Stimulated activated CD8-positive, alpha-beta memory T cell treated with anti-CD3 and anti-CD28 coated beads, Interleukin-7, amount 100 ng/mL, for 1 hour (primary cell): ENCODE measurements at places on chromosomes 7 and 10.

DNA sequence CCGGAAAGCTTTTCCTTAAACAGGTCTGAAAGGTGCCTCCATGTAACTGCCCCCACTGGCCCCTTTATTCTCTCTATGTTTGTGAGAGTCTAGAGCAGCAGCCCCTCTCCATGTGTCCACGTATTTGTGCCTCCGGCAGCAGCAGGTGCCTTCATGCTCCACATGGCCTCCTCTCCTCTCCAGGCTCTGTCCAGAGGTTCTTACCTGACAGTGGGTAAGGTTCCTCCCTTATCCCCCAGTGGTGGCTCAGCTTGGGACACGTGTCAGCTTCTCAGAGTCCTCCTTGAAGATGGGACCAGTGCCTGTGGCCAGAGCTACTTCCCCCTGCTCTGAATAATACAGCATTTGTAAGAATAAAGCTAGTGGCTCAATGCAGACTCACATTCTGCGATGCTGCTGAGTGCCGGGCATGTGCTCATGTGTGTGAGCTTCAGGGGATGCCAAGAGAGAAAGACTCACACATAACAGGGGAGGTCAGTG lies 7.9 kb downstream of the CALML3 start:
- DNase-seq, result no peak

- no peak for DNase-seq
Observed at GRCh38 chr7:110875346-110875745, 215.6 kb upstream of the LRRN3 start.

GRCh38 chr10:49601857-49602256 lies 8.3 kb upstream of the SLC18A3 start:
- no peak for DNase-seq

- no peak for DNase-seq
Observed at GRCh38 chr10:87635498-87636312, 24.0 kb upstream of the PAPSS2 start.

- no peak for DNase-seq
Observed at GRCh38 chr7:155191137-155191536, 106.5 kb upstream of the INSIG1 start.

GRCh38 chr7:91628742-91629141 lies 251.8 kb downstream of the MTERF1 start:
- DNase-seq, result no peak

- DNase-seq, result no peak
Observed at GRCh38 chr10:118922972-118923371, 106.5 kb upstream of the NANOS1 start.

DNA sequence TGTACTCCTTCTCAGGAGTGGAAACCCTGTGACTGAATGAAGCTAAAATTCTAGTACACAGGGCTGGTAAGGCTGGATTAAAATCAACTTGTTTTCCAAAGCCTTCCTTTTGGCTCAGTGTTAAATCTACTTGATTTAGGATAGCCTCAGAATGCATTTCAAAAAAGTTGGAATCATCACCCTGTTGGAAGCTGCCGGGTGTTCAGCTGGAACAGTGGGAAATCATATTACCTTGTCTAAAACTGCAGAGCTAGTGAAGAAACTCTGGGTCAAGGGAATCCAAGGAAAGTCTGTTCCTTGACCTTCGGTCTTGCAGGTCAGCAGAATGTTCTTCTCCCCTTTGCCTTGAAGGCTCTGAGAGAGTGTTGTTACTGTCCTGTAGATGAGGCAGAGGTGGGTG lies 252.1 kb upstream of the INHBA start:
- no peak for DNase-seq

- no peak for DNase-seq
Observed at GRCh38 chr10:108454224-108454623, 1289.7 kb upstream of the SORCS1 start.

GRCh38 chr10:70167246-70167645 lies 3.1 kb downstream of the SAR1A start:
- DNase-seq, result no peak

DNA sequence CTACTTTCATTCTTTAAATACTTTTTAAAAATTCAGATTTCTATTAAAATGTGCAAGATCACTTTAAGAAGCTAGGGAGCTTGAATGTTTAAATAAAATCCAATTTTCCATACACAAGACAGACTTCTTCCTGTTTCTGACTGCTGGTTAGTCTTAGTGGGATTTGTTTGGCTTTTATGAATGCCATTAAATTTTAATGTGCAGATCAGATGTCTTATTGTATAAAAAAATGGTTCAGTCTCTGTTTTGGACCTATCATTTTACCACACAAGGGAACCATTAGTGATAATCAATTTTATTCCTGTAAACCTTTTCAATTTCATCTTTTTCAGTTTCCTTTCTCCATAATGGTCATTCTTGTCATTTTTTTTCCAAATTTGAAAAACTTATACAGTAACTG lies 63.2 kb downstream of the VCL start:
- DNase-seq, result no peak

GRCh38 chr7:129606803-129607202 lies 4.7 kb upstream of the NRF1 start:
- no peak for DNase-seq

- DNase-seq, result no peak
Observed at GRCh38 chr10:128938558-128938957, 528.5 kb upstream of the MGMT start.

- no peak for DNase-seq
Observed at GRCh38 chr10:119755446-119755845, 29.6 kb downstream of the INPP5F start.

- no peak for DNase-seq
Observed at GRCh38 chr10:71128311-71128980, 83.9 kb upstream of the UNC5B start.

DNA sequence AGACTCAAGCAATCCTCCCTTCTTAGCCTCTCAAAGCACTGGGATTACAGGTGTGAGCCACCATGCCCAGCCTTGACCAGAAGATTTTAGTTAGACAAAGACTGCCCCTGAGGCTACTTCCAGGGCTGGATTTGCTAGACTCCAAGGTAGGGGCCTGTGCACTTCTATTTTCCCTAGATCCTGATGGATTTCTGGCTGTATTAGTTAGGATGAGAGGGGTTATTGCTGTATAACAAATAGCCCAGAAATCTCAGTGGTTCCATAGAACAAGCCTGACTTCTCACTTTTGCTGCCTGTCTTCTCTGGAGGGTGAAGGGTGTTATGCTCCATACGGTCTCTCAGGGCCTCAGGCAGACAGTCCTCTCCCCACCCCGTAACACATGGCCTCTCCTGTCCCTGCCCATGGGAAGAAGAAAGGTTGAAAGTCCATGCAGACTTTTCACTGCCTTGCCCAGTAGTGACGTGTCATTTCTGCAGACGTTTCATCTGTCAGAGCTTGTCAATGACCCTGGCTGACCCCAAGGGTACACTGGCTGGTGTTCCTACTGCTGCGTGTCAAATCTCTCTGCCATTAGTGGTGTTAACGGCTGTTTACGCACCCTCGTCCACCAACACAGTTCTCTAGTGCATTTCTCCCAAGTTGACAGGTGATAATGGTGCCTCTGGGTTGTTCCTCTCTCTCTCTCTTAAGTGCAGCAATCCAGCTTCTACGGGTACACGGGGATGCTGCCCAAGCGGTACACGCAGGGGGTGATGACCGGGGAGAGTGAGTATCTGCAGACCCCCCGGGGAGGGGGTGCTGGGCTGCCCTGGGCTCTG lies 11.6 kb downstream of the SLC29A4 start:
- DNase-seq, result no peak

- DNase-seq, result no peak
Observed at GRCh38 chr10:106816318-106817085, 348.0 kb downstream of the SORCS1 start.

GRCh38 chr7:104814671-104815400 lies 199.2 kb upstream of the KMT2E start:
- DNase-seq, result no peak

DNA sequence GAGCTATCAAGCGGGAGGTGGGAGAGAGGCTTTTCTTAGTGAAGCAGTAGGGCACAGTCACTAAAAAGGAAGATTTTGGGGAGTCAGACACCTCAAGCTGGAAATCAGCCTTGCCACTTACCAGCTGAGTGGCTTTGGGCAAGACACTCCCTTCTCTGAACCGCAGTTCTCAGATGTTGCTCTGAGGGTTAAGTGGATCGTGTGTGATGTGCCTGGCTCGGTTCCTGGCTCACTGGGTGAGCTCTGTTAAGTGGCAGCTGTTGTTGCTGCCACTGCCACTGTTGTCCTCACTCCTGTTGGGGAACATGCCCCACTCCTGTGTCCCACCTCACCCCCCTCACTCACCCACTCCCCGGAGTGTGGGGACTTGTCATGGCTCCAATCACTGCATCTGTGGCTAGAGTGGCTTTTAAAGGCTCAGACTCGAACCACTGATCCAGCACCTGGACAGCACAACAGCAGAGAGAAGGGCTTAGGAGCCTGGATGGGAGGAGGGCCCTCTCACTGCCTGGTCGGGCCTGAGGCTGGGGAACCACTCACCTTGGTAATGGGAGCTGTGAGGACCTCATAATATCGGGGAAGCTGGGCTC lies 20.0 kb downstream of the PYROXD2 start:
- DNase-seq, result no peak

DNA sequence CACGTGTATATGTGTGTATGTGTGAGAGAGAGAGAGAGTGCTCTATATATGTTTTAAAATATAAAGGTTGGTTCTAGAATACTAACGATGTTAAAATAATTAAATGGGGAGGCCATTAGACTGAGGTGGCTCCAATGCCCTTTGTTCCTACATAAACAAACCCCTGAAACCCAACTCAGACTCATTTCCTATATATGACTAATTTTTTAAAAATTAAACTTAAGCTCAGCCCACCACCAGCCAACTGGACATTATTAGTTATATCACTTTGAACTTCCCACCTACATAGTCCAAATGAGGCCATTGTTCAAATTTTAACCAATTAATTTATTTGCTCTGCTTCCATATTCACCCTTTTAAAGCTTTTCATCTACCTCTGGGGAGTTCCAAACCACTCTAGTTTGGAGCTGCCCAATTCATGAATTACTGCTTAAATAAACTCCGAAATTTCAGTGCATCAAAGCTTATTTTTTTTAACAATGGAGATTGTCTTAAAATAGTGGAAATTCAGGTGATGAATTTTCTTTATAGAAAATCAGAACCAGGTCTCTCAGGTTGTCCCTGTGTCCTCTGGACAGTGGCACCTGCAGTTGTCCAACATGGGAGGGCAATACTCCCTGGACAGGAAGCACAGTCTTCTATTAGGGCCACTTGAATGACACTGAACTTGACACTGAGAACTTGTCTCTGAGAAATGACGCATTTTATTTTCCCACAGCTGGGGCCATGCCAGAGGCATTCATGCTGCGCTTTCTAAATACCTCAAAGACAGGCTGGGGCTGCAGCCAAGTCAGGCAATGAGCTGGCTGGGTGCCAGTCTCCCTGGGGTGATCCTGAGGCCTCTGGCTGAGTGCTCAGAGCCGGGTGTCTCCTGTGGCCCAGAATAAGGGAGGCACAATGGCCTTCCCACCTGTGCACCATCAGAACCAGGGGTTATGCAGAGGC lies 109.5 kb upstream of the TMEM72 start:
- no peak for DNase-seq
